Frontal cortex (tissue), 4 donors: ENCODE measurements at places on chromosomes 7 and 10. TPM values are rescaled to one million over a fixed set of nuclear protein-coding genes. Genes with fewer than 3 reads are reported as not detected.

- no peak for DNase-seq
Measured at GRCh38 chr10:95517536-95518454, 43.4 kb downstream of the SORBS1 start.

- no peak for DNase-seq
Measured at GRCh38 chr10:126716366-126716765, 45.9 kb upstream of the C10orf90 start.

PRPS1L1 gene
- not detected for total RNA-seq

GRCh38 chr10:128967980-128968756, 498.9 kb upstream of the MGMT start:
- no peak for DNase-seq

FZD8 gene
- total RNA-seq = 13.0 TPM

GRCh38 chr7:36203071-36203790, 50.2 kb downstream of the EEPD1 start:
- DNase-seq = no peak

NCAPG2 gene
- total RNA-seq = 12.2 TPM

DNA sequence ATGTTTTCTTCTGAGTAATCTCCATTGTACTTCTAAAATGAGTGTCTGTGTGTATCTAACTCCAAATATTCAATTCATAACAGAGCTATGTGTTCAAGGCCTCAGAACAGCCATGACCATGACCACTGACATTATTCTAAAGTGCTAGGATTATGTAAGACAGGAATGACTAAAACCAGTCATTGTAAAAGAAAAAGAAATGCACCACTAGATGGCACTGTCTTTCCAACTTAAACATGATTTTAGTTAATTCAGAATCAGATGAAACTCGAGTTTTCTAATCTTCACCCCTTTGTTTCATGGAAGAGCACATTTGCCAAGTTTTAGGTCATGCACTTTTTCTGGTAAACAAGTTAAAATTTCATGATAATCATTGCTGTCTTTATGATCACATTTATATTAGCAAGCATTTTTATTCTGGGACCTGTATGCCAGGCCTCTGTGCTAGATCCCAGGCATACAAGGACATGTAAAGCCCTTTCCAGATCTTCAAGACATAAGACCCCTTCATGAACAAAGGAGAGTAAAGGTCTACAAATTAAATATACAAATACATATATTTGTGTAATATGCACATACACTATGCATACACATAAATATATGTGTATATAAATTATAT, 26.1 kb upstream of the RSU1 start:
- DNase-seq = peak; percentile 5

GALNT17 gene
- total RNA-seq = 26.5 TPM

DNA sequence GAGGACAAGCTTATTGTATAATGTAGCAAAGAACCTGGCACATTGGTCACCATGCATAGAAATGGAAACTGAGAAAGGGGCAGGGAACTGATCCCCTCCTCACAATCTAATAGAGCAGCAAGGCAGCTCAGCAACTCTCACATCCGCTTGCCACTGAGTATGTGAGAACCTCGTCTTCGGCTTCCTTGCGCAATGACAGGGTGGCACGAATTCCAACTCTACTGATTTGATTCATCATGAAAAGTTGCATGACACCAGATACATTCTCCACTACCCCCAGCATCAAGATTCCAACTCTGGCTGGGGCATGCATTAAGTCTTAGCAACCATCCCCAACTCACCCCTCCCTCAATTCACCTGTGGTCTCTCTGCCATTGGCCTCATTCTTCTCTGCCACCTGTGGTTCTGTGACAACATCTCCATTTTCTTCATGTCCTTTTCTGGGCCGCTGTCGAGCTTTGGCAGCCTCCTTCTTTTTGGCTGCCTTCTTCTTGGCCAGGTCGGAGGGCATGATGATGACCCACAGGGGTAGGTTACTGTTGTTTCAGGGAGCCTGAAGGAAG, 976 bp downstream of the ABCF2 start:
- no peak for DNase-seq

BTBD16 gene
- not detected for total RNA-seq

DNA sequence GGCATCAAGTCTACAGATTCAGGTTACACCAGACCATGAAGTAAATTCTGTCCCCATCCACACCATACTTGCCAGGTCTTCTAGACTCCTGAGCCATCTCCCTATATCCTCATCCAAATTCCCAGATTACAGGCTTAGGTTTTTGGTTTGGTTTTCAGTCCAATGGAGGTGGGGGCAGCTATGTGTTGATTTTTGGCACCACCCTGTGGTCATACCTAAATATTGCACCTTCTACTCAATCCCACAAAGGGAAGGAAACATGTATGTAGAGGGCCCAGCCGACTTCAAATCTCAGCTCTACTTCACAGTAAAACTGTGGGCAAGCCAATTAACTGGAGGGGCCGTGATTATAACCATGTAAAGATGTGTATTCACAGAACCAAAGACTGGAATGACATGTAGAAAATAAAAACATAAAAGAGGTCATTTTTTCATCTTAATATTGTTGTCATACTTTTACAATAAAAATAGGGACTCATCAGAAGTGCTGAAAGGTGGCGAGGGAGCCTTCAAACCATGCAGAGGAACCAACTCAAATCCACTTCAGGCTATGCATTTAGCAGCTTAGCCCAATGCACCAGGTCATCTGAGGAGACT, 19.8 kb downstream of the ERCC6 start:
- DNase-seq = peak; percentile 41

DNA sequence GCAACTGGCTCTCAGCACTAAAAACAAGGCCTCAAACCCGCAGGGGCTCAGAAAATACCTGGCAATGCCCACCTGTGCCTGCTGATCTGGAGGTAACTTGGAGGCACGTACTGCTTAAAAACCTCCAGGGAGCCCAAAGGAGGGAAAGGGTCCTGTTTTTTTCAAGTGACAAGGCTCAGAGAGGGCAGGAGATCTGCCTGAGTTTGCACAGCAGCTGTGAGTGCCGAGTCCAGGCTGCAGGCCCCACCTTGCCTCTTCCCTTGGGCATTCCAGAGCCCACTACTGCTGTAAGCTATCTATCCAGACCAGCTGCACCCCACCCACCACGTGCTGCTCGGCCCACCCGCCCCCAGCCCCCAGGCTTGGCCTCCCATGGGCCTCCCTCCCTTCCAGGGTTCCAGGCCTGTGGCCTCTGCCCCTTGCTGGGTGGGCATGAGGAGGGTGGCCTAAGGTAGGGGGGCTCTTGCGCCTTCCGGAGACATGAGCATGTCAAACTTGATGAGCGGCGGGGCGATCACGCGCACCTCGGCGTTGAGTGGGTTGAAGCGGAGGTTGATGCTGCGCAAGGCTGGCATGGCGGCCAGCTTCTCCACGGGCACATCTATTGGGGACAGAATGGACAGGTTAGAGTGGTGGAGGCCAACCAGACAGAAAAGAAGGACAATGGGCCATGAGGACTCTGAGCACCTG, 17.2 kb upstream of the NPFFR1 start:
- no peak for DNase-seq

GRCh38 chr7:117325836-117326235, 3.0 kb upstream of the WNT2 start:
- no peak for DNase-seq

DNA sequence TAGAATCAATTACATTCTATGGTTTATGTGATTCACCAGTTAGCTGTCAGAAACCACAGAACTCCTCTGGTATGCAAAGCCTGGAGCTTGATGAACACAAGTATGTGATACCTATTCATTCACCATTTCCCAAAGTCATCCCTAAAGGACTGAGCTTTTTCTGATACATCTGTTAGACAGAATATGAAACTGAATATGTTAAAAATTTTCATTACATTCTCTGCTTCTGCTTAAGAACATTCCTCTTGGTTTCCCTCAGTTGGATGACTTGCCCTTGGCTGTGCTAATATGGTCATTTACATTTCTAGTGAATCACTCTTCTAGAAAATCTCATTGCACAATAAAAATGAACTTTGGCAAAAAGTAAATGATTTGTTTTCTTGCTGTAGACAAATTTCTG, 10.8 kb upstream of the PON1 start:
- no peak for DNase-seq

- DNase-seq = no peak
Measured at GRCh38 chr7:96718107-96719003, 8.7 kb upstream of the SEM1 start.

GRCh38 chr10:114430688-114431413, 26.5 kb upstream of the AFAP1L2 start:
- DNase-seq = no peak

SMO gene
- 8.6 TPM for total RNA-seq

GOT1 gene
- total RNA-seq = 22.4 TPM

SPDYE2 gene
- total RNA-seq = not detected

DNA sequence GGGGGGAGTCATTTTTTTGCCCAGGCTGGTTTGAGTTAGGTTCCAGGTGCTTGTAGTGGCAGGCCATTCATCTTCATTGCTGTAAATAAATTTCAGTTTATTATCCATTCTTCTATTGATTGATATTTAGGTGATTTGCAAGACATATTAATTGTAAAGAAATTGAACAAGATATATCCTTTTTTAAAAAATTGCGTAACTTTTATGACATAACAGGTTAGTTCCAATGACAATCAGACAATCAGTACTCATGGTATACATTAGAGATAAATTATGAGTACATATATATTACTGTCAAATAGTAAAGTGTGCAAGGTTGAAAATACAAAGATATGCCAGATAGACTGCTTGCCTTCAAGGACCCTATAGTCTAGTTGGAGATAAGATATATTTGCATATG, 92.2 kb upstream of the GLCCI1 start:
- DNase-seq = no peak

DNA sequence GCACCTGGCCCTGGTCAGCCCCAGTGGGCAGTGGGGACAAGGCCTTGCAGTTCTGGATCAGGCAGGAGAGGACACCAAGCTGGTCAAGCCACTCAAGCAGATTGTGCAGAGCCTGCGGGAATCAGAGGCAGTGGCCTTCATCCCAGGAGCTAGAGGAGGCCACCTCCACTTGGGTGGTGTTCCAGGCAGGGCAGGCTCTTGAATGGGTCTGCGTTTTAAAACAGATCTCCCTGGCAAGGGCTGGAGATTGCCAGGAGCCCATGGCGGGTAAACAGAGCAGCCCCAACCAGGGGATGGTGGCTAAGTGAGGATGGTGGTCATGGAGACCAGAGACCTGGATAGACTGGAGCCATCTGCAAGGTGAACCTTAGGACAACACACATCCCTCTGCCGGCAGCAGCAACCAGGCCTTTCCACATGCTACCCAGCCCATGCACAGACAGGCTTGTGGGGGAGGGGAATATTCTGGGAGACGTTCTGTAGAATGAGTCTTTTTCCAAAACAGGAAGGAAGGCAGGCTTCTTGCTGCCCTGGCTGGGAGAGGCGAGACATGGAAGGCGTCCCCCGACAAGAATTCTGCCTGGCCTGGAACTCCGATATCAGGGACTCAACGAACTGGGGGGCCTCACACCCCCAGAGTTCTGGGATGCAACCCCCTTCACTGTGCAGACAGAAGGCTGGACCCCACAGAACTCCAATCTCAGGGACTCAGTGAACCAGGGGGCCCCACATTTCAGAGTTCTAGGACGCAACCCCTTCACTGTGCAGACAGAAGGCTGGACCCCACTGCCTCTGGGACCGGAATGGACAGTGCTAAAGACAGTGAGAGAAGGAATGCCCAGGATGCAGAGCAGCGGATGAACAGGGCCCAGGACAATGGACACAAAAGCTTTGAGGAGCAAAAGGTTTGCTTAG, 264.8 kb downstream of the PTPRN2 start:
- no peak for DNase-seq

- no peak for DNase-seq
Measured at GRCh38 chr10:117360994-117361667, 14.1 kb downstream of the PDZD8 start.

MINDY4 gene
- total RNA-seq = 2.4 TPM

GRCh38 chr10:83592337-83592935, 546.9 kb upstream of the GHITM start:
- DNase-seq = no peak

- DNase-seq = no peak
Measured at GRCh38 chr10:11609492-11610093, 1.9 kb downstream of the USP6NL start.

GRCh38 chr7:142380069-142380468, 122.2 kb upstream of the PRSS58 start:
- no peak for DNase-seq

MYOZ1 gene
- 0.41 TPM for total RNA-seq

GRCh38 chr7:44097064-44097932, 6.8 kb upstream of the AEBP1 start:
- no peak for DNase-seq

ST8SIA6 gene
- 4.9 TPM for total RNA-seq

GRCh38 chr7:158028290-158028941, 559.2 kb downstream of the PTPRN2 start:
- no peak for DNase-seq

GRCh38 chr7:100675581-100676350, 2.2 kb downstream of the GNB2 start:
- peak; percentile 81 for DNase-seq

MKI67 gene
- 1.2 TPM for total RNA-seq

TRIM73 gene
- 2.9 TPM for total RNA-seq

DNA sequence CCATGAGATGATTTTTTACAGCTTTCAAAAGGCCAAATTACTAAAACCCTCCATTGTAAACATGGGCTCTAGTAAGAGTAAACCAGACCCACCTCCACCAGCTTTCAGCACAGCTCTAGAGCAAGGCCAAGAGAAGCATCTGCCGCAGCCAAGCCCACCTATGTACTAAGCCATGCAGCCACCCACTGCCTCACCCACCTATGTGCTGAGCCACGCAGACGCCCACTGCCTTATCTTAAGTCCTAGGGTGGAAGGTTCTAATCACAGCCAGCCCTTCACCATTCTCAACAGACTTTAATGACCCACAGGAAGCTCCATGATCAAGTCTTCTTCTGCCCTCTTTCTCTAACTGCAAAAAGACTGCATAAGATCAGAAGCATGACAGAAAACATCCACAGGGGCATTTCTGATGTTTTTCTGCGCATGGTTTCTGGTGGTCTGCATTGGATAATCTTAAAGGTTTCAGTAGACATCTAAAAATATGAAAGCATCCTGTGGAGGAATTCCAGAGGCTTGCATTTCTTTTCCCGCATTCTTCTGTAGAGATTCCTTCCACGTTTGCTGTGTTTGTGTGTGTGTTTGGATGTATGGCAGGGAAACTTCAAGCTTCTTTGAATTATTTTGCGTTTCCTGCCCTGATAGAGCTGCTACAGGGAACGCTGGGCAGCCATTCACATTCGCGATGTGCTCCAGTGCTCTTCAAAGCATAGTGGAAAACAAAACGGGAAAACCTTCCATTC, 286.1 kb upstream of the KLF6 start:
- no peak for DNase-seq

GRCh38 chr7:134284952-134285351, 31.8 kb downstream of the SLC35B4 start:
- no peak for DNase-seq

TMEM130 gene
- 4.9 TPM for total RNA-seq

- no peak for DNase-seq
Measured at GRCh38 chr10:13414855-13415254, 66.8 kb upstream of the SEPHS1 start.

PTTG1IP2 gene
- total RNA-seq = not detected

THSD7A gene
- total RNA-seq = 34.6 TPM

- no peak for DNase-seq
Measured at GRCh38 chr10:61643316-61643751, 19.4 kb upstream of the CABCOCO1 start.
